ENCODE measurements at places on chromosomes 7 and 10. TPM values are rescaled to one million over a fixed set of nuclear protein-coding genes. Genes with fewer than 3 reads are reported as not detected.

GRCh38 chr7:153097511-153098201 is 338.1 kb downstream of the ACTR3B start:
- DNase-seq: no peak

The ZPBP gene
- polyA plus RNA-seq: not detected

The GTF2I gene
- polyA plus RNA-seq: 175 TPM

The TACR2 gene
- polyA plus RNA-seq: 0.77 TPM

DNA sequence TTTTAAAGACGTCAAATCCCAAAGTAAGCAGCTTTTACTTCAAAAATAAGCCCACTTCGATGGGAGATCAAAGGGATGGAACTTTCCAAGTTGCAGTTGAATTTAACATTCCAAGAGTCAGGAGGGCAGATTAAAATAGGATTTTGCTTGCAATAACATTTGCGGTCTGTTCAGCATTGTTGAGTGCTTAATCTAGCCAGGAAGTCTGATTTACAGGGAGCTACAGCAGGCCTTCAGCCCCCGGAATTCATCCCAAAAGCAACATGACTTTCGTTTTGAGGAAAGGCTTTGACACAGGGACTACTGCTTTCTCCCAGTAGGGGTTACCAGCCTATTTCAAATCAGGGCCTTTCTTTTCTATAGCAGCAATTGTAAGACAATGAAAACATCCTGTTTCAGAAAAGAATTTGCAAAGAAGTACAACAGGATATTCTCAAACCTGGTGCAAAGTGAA is 279.6 kb upstream of the PITRM1 start:
- DNase-seq: no peak

- DNase-seq: no peak
Observed at GRCh38 chr10:45427262-45427969, 53.4 kb downstream of the ALOX5 start.

DNA sequence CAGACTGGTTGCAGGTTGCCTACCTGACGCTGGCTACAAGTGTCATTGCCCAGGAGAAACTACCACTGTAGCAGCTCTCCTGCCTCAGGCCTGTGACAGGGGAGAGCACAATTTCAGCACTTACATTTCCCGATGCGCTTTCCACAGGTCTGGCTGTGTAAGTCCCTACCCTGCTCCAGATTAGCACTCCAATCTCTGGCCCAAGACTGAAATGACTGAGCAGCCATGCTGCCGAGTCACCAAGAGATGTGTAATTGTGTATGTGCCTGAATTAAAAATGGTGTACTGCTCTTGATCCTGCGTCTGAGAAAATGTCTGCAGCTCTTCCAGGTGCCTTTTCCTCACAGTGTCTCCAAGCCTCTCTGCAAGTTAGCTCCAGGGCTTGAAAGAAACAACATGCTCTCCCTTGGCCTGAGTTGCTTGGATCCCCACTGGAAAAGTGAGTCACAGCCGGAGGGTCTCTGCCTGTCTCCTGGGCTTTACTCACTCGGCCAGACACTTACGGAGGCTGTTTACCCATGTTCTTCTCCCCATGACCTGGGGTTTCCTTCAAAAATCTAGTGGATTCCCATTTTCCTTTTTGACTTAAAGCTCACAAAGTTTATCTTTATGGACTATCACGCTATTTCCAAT is 1001.7 kb upstream of the KCND2 start:
- DNase-seq: no peak

Data from hindlimb muscle (tissue), 1 donor.